ENCODE measurements at places on chromosomes 3 and 15.

DNA sequence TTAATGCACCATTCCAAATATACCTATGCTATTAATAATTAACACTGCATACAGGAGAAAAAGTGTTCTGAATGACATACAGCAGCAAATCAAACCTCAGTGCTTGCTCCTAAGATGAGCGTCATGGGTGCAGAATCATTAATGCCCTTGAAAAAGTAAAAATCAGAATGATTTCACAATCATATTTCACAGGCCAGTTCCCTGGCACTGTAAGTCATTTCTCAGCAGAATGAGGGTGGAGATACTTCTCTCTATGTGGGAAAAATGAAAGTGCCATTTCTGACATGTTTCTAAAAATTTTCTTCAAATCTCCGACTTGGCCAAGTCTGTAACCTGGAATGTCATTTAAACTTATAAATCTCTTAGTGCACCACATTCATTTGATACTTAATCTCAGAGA, 549.8 kb upstream of the AGTR1 start:
- no peak for DNase-seq

- DNase-seq: no peak
Measured at GRCh38 chr3:170725285-170725731, 139.4 kb upstream of the SLC7A14 start.

- DNase-seq: no peak
Measured at GRCh38 chr3:72220946-72221345, 436.0 kb upstream of the PROK2 start.

DNA sequence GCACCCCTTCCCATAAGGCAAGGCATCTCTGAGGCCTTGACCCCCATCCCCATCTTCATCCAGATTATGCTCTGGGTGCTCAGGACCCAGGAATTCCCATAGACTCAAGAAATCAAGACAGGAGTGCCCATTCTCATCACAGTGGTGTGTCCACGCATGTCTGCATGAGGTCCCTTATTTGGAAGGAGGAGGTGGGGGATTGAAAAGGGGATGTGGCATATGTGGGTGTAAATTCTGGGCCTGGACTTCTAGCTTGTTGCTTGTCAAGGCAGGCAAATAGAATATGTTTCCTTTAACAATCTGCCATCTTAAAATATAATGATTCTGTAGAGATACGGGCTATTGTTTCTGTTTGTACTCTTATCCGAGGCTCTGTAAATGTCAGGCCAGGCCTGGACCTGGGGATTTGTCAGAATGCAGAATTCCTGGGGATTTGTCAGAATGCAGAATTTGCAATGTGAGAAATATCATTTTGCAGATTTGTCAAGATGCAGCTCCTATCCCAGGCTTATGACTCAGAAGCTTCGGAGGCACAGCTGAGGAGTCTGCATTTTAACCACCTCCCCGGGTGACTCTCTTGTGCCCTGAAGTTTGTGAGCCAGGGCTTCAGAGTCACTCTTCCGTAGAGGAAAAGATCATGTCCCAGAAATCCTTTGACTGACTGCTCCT, 157.8 kb downstream of the SV2B start:
- DNase-seq: no peak

- DNase-seq: no peak
Measured at GRCh38 chr3:73796382-73796781, 171.6 kb upstream of the PDZRN3 start.

GRCh38 chr3:36211652-36211999, 168.7 kb upstream of the STAC start:
- DNase-seq: no peak

- no peak for DNase-seq
Measured at GRCh38 chr3:122058294-122058693, 3.1 kb downstream of the CD86 start.

DNA sequence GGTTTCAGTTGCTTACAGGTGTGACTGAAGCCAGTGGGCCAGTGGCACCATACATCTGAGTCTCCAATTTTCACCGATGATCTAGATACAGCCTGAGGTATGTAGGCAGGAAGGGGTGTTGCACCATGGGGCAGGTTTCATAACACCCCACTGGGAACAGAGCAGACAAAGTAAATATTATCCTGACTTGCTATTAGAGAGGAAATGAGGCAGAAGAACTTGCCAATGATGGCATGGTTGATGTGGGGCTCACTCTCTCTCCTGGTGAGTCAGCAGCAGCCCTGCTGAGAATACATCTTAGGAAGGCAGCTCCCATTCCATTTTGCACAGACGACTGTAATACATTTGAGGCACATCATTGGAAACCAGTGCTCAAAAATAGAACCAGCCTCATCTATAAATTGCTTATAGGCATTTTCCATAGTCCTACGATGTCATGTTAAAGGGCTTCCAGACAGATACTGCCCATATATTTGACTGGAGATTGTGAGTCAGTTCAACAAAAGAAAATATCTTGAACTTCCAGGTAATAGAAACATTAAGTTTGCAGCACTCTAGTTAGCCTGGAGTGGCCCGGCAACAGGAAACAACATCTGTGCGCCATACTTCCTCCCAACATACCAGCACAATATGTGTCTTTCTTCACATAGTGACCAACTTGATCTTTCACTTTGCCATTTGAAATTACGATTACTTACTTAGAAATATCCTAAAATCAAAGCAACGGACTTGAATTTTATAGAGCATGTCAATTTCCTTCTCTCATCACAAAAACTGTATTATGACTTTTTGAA, 175.5 kb downstream of the NECTIN3 start:
- no peak for DNase-seq

GRCh38 chr3:66253790-66254620, 33.2 kb downstream of the SLC25A26 start:
- no peak for DNase-seq

- no peak for DNase-seq
Measured at GRCh38 chr3:10697918-10698317, 118.1 kb upstream of the SLC6A11 start.

DNA sequence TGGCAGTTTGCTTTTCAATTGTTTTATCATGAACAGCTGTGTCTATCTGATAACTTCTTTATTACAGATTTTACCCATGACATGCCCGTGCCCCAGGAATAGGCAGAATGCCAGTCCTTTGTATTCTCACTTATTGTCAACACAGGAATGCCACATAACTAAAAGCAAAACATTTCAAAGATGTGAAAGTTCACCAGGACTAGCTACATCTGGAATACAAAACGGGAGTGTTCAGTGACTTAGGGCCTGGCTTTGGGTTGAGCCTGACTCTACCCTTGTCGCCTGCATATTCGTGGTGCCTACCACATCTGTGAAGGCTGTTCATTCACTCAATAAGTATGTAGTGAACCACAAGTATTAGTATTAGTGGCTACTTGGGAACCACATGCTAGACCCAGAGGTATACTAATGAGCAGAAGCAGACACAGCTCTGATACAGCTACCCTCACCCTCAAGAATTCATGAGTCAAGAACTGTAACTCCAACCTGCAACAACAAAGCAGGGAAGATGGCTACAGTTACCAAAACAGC, 2.9 kb downstream of the TNFSF10 start:
- DNase-seq: peak; percentile 45

DNA sequence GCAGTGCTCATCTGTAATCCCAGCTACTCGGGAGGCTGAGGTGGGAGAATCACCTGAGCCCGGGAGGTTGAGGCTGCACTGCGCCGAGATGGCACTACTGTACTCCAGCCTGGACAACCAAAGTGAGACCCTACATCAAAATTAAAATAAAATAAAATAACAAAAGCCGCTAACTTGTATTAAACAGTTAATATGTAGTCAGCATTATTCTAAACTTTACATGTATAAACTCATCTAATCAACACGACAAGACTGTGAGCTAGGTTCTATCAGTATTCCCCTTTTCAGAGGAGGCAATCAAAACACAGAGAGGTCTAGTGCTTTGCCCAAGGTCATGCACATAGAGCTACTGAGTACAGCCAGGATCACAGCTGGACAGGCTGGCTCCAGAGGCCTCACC, 111.7 kb upstream of the LINGO1 start:
- no peak for DNase-seq

- peak; percentile 26 for DNase-seq
Measured at GRCh38 chr15:90561344-90562244, 31.9 kb downstream of the CRTC3 start.

DNA sequence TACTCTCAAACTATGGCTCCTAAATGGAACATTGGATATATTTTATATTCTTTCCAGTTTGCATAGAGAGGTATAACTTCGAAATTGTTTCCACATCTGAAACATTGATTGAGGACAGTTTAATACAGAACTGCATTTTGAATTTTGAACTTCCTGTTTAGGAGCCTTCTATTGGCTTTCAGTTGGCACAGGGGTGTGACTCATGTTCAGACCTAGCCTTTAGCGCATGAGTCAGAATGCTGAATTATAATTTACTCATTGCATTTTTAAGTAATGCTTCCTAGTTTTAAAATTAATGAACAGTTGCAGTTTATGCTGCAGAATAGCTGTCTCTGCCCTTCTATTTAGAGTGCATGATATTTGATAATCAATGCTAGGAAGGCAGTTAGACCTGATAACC, 751.7 kb downstream of the CADM2 start:
- no peak for DNase-seq

DNA sequence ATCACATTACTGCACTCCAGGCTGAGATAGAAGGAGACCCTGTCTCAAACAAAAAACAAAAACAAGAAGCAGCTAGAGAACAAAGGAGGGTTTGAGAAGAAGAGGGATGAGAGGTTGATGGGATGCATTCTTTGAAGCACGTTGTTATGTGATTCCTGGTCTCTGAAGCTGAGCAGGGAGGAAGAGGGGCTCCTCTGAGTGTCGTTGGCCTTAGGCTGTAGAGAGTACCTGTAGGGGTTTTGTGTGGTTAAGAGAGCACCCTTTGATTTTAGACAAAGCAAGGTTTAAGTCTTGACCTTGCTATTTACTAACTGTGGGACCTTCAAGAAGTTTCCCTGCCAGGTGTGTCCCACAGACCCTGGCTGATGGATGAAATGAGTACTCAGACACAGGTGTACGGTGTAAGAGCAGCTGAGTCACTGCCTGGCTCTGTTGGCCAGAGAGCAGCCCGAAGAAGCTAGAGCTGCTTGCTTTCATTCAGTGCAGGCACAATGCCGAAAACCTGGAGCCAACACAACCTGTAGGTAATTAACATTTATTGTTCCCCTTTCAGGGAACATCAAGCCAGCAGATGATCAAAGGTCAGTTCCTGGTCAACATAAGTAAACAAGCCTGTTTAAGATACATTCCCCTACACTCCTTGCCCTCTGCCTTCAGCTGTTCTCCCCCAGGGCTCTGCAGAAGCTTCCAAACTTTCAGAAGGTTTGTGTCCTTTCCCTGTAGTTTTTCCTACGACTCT, 67.2 kb downstream of the LRRK1 start:
- no peak for DNase-seq

- DNase-seq: no peak
Measured at GRCh38 chr3:194930377-194931204, 244.9 kb downstream of the FAM43A start.

- no peak for DNase-seq
Measured at GRCh38 chr15:56454836-56455235, 10.1 kb downstream of the MNS1 start.

DNA sequence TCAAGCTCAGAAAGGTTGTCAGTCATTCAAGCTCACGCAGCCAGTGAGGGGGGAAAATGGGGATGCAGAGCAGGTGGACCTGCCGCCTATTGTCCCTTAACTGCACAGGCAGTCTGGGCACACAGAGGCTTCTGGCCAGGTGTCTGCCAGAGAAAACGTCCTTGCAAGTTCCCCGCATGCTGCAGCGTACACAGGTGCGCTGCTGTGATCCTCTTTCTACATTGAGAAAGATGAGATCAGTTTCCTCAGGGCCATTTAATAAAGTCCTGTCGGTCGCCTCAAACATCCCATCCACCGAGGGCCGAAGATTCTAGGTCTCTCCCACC, 445 bp upstream of the TSEN2 start:
- no peak for DNase-seq

GRCh38 chr3:170980399-170980798, 46.1 kb downstream of the SLC2A2 start:
- no peak for DNase-seq

DNA sequence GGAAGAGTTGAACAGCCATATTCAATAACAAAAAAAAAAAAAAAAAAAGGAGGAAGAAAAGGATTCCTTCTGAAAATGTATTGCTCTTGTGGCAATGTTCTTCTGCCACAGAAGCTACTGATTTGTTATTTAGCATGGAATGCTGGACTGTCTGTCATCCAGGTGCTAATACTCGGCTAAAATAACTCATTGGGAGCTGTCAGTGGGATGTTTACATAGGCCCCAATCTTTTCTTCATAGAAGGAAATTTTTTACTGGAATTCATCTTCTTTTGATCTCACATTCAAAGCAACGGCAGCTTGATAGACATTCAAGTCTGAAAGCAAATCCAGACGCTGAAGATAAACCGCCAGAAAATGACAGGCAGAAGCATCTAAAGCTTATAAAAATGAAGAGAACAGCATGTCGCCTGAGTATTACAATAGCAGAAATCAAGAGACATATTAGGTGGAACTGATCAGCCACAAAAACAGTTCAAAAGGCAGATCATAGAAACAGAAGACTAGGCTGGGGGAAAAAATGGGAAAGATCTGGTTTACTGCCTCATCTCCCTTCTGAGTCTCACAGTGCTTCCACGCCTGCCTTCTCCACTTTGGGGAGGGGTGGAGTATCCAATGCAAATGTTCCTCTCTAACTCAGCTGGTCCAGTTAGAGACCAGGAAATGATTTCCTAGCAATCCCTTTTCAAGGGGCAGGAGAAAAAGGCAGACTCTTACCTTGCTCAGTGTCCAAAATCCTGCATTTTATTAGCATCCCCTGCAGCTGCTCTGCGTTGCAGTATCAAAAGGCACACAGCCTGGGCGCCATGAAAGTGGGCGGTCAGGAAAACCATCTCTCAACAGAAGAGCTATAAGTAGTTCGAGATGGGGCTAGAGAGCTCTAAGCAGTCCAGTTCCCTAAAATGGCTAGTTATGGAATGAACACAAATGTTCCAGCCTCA, 451.9 kb downstream of the FOXP1 start:
- no peak for DNase-seq

- no peak for DNase-seq
Measured at GRCh38 chr3:134458406-134458945, 27.3 kb downstream of the ANAPC13 start.

DNA sequence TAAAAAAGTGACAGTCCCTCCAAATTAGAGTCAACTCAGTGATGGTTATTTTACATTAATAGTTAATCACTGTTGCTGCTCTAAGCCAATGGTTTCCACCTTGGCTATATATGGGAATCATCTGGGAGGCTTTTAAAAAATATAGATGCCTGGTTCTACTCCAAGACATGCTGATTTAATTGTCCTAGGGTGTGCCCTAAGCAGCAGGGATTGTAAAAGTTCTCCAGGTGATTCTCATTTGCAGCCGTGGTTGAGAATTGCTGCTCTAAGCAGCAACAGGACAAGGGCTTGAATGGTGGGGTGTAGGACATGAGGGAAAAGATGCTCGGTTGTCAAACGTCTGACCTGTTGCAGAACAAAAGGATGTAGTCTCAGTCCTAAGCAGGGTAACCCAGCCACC, 405.1 kb upstream of the MCTP2 start:
- no peak for DNase-seq

All from stimulated activated CD4-positive, alpha-beta T cell treated with anti-CD3 and anti-CD28 coated beads, Interleukin-2, amount 100 ng/mL, for 24 hours (primary cell).